ENCODE measurements at places on chromosomes 16 and 17.

DNA sequence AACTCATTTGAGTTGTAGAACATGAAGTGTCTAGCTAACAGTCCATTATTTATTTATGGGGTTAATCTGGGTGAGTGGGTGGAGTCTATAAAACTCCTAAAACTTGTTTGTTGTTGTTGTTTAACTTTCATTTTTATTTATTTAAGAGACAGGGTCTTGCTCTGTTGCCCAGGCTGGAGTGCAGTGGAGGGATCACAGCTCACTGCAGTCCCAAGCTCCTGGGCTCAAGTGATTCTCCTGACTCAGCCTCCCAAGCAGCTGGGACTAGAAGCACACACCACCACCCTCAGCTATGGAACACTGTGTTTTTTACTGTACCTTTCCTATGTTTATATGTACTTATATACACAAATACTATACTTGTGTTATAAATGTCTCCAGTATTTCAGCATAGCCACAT is 77.8 kb upstream of the CLEC18B start:
- no peak for DNase-seq

- no peak for DNase-seq
These were observed 3.0 kb upstream of the CHD3 start for GRCh38 chr17:7885367-7886226.

GRCh38 chr16:25257956-25258860 is 563 bp upstream of the ZKSCAN2 start:
- no peak for DNase-seq

GRCh38 chr16:11957591-11958395 is 7.2 kb upstream of the TNFRSF17 start:
- DNase-seq = no peak

- no peak for DNase-seq
These were observed 6.0 kb downstream of the ZCCHC14 start for GRCh38 chr16:87486713-87487247.

- no peak for DNase-seq
These were observed 44.6 kb upstream of the MAF start for GRCh38 chr16:79644971-79645667.

GRCh38 chr17:69945698-69946185 is 129.3 kb upstream of the KCNJ16 start:
- no peak for DNase-seq

All from cortex of kidney (tissue), 1 donor.